ENCODE measurements at places on chromosomes 7 and 10.

GRCh38 chr7:132501956-132502355, 74.3 kb downstream of the PLXNA4 start:
- no peak for DNase-seq

DNA sequence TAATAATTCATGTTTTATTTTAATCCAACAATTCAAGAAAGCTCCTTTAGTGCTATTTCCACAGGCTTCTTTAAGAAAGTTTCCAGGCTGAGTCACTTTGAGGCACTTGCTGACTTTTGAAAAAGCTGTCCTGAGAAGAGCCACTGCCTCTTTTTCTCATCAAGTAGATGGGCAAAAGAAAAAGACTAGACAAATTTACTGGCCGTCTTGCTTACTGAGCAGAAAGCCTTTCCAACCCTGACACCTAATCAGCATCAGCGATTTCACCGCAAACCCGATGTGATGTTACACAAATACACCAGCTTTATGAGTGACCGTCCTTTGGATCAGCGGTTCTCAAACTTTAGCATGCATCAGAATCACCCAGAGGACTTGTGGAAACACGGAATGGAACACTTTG, 24.3 kb downstream of the CTTNBP2 start:
- no peak for DNase-seq

DNA sequence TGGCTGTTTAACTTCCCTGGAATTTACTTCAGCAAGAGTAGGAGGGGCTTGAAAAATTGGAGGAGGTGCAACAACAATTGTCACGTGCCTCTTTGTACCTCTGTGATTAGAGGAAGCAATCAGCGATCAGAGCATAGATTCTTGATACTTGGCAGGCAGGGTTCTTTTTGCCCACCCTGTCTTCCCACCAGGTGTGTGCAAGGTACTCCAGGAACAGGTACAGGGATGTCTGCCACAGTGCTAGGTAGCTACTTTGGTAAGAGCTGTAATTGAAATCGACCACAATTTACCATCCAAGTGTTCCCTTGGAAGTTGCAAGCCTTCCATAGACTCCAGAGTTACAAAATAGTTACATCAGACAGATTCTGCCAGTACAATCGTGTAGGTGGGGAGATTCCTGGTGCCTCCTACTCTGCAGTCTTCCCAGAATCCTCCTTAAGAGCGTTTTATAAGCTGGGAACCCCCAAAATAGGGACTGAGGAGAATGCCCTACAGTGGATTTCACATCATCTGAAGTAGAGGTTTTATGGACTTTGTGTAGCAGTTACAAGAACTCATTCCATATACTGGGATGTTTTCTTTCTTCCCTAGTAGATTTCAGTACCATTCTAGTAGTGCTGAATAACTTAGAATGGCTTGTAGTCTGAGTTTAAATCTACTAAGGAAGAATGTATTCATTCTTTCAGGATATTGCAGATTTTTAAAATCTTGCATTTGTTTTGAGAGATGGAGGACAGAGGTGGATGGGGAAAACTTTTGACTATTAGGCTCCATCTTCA, 101.9 kb downstream of the EXOC4 start:
- no peak for DNase-seq

DNA sequence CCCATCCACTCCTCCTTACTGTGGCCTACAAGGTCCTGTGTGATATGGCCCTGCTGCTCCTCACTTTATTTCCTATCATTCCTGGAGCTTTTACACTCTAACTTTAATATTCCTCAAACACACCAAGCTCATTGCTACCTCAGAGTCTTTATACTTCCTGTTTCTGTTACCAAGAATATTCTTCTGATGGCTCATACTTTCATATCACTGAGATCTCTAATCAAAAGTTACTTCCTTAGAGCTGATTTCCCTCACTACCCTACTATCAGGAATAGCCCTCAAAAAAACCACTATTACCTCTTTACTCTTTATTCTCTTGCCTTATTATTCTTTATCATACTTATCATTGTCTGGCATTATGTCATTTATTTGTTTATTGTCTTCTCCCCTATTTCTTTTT, 5.8 kb upstream of the PPP3CB start:
- DNase-seq = no peak

GRCh38 chr7:150952331-150953050, 25.6 kb downstream of the KCNH2 start:
- no peak for DNase-seq
